ENCODE measurements at places on chromosomes 6 and 20. TPM values are rescaled to one million over a fixed set of nuclear protein-coding genes. Genes with fewer than 3 reads are reported as not detected.
A peak's percentile ranks its signal among the peaks of the same experiment; 100 is the strongest.

The C20orf141 gene
- not detected for polyA plus RNA-seq

DNA sequence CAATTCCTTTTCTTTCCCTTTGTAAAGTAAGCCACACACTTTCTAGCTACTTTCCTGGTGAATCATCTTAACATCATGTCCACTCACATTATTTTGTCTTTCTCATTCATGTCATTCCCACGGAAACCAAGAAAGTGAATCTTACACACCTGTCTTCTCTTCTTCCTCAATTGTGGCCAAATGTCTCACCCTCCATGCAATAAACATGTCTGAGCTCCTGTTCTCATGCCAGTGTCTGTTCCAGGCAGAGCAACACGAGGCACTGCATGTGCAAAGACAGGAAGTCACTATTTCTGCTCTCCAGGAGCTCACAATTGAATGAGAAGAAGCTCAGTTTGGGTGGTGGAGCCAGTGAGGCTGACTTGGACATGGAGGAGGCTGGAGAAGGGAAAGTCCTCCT, 29.0 kb upstream of the TMEM244 start:
- DNase-seq = no peak
- H3K36me3 ChIP-seq = no peaks in the 10 kb centered on the region
- no peaks in the 10 kb centered on the region for H3K4me1 ChIP-seq
- H3K27me3 ChIP-seq = no peaks in the 10 kb centered on the region

DNA sequence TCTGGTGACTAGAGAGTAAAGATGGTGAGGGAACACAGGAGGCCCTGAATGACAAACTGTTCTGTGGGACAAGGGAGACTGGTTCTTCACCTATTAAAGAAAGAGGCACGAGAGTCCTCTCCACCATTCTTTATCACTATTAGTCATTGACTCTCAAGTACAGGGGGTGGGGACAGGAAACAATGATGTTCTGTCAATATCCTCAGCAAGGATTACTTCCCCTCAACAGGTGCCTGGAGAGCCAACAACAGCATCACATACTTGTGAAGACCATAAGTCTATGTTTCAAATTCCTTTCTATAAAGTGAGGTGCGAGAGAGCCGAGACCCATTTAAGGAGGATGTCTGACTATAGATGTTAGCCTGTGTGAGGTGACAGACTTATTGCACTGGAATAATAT, 72.4 kb upstream of the TBC1D7 start:
- H3K4me3 ChIP-seq = no peak overlapping the region
- no peak for DNase-seq
- no peaks in the 10 kb centered on the region for H3K36me3 ChIP-seq
- H3K27me3 ChIP-seq = no peaks in the 10 kb centered on the region
- no peak overlapping the region for H3K27ac ChIP-seq

GRCh38 chr6:112801468-112802080, 454.4 kb downstream of the RFPL4B start:
- no peak overlapping the region for H3K27ac ChIP-seq
- no peaks in the 10 kb centered on the region for H3K27me3 ChIP-seq
- H3K36me3 ChIP-seq = no peaks in the 10 kb centered on the region
- H3K4me1 ChIP-seq = no peaks in the 10 kb centered on the region
- no peak for DNase-seq
- no peak overlapping the region for H3K4me3 ChIP-seq

GRCh38 chr6:79902046-79902445, 45.3 kb downstream of the ELOVL4 start:
- DNase-seq = no peak
- no peak overlapping the region for H3K4me3 ChIP-seq
- H3K36me3 ChIP-seq = no peaks in the 10 kb centered on the region
- H3K27ac ChIP-seq = no peak overlapping the region

DNA sequence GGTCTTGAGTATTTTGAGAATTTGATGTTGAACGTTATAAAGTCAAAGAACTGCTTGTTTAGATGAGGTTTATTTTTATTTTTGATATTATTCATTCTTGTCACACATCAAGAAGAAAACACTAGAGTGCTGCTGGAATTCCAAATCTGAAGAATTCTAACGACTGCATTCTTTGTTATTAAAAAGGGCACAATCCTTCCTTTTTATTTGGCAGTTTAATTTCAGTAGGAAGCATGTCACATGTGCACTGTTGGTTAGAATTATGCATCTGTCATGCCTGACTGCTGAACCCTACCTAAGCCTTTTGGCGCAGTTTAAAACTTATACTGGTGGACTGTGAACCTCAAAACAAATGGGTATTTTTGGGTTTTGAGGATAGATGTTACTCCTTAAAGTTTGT, 4.0 kb downstream of the ID4 start:
- no peaks in the 10 kb centered on the region for H3K27me3 ChIP-seq
- no peak overlapping the region for H3K27ac ChIP-seq
- H3K36me3 ChIP-seq = peaks cover 3% of the 10 kb centered on the region
- peaks cover 10% of the 10 kb centered on the region for H3K4me1 ChIP-seq
- DNase-seq = no peak
- H3K4me3 ChIP-seq = peak overlapping the region; percentile 41

DNA sequence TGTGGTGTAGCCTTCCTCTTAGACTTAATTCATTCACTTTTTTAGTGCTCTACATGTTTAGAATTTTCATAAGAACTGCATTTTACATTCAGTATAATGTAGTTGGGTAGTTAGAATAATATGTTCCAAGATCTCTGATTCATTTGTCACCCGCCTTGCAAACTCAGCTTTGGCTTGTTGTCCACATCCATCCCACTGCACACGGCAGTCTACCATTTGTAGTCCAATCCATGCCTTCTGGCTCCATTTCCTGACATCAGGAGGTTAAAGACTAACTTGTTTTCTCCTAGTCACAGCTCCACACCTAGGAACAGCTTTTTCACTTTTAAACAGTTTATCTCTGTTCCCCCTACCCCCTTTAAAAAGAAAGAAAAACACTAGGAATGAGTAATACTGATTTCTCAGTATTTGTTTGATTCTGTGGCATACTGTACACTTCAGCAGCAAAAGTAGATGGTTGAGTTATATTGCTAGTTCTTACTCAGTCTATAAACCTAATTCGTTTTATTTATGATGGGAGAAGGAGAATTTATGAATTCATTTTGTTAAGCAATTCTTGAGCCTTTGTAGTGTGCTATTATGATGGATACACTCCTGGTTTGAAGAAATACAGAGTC, 180.9 kb downstream of the ARID1B start:
- no peaks in the 10 kb centered on the region for H3K4me1 ChIP-seq
- no peaks in the 10 kb centered on the region for H3K27me3 ChIP-seq
- H3K36me3 ChIP-seq = no peaks in the 10 kb centered on the region
- no peak for DNase-seq
- no peak overlapping the region for H3K27ac ChIP-seq
- H3K4me3 ChIP-seq = no peak overlapping the region

DNA sequence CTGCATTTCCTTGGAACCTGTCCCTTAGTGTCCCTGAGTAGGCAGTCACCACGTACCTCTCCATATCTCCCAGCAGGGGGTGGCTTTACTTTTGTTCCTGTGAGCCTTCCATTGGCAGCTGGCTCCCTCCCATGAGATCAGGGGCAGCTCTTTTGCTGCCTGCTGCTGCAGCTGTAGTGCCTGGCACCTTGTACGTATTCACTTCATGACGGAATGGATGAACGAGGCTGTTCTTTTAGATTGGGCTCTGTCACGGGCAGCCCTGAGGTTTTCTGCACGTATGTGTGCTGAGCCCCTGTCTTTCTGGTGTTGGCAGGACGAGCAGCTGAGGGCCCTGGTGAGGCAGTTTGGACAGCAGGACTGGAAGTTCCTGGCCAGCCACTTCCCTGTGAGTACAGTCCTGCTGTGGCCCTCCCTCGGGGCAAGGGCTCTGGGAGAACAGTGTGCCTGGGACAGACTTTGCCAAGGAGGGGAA, 14.6 kb downstream of the MYBL2 start:
- H3K36me3 ChIP-seq = no peaks in the 10 kb centered on the region
- DNase-seq = no peak
- no peak overlapping the region for H3K27ac ChIP-seq
- no peak overlapping the region for H3K4me3 ChIP-seq

DNA sequence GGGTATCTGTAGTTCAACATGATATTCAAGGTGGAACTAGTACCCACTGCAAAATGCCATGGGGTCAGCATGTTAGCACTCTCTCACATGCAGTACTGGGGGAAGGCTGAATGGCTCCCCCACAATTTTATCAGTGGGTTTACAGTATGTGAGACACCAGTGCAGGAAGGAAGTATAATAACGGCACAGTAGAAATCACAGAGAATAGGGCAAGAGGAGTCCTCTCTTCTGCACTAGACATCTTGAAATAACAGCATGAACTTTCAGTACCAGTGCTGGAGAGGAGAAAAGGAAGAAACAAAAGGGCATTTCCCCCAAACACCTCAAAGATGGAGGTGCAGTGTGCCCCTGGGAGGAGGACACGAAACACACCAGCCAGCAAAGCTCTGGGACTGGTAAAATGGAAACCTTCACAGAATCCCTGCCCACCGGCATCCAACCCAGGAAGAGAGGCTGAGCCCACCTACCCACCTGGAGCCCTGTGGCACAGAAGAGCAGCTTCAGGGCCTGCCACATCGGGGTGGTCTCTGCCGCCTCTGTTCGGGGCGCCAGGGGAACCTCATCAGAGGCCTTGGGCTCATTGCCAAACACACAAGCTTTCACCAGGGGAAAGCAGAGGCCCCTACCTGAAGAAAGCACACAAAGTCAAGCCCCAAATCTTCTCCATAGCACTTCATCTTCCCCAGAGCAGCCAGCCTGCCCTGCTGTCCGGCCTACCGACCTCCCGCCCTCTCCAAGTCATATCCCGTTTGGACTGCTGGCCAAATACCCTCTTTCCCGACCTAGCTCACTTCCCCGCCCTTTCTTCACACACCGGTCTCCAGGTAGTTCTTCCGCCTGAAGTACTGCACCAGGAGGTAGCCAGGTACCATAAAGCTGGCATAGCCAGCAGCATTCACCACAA, 1.2 kb downstream of the SLC35B2 start:
- peak; percentile 66 for DNase-seq
- H3K4me3 ChIP-seq = no peak overlapping the region

DNA sequence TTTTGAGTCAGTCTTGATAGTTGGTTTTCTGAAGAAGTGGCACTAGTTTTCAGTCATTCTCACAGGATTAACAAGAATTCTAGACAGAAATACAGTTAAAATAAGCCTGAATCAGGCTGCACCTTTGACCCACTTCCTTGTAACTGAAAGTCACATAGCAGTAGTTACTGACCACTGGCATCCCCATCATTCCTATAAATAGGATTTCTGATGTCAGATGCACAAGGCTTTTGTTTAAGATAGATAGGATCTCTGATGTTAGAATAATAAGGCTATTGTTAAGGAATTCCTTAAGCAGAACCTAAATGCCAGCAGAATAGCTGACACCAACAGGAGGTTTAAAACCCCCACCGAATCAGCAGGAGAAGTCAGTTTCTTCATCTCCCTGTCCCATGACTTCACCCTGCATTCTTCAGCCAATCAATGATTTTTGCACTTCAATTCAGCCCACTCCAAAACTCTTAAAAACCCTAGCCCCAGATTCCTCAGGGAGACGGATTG, 30.6 kb upstream of the ZBTB24 start:
- no peaks in the 10 kb centered on the region for H3K27me3 ChIP-seq
- no peak overlapping the region for H3K27ac ChIP-seq
- no peak overlapping the region for H3K4me3 ChIP-seq
- DNase-seq = no peak
